ENCODE measurements at places on chromosomes 4 and X. TPM values are rescaled to one million over a fixed set of nuclear protein-coding genes. Genes with fewer than 3 reads are reported as not detected.

GRCh38 chr4:11218692-11219091, 210.0 kb downstream of the HS3ST1 start:
- peak; percentile 5 for DNase-seq

GRCh38 chrX:20378233-20378920, 111.7 kb upstream of the RPS6KA3 start:
- no peak for DNase-seq

DNA sequence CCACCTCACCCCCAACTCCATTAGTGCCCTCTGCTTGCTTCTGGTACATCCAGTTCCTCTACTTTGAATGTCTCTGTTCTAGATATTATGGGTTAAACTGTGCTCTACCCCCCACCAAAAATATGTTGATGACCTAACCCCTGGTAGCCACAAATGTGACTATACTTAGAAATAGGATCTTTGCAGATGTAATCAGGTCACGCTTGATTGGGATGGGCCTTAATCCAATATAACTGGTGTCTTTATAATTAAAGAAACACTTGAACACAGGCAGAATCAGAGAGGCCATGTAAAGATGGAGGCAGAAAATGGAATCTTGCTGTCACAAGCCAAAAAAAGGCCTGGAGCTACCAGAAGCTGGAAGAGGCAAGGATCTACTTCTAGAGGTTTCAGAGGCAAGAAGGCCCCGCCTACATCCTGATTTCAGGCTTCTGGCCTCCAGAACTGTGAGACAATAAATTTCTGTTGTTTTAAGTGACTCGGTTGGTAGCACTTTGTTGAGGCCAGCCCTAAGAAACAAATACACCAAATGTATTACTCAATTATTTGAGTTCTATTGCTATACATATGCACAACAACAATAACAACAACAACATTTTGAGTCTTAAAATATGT, 220.0 kb downstream of the PPP3CA start:
- DNase-seq: no peak

- DNase-seq: no peak
These were observed 11.7 kb downstream of the COQ2 start for GRCh38 chr4:83272900-83273299.

TAF7L gene
- not detected for total RNA-seq

GRIA3 gene
- total RNA-seq: not detected
